Heart right ventricle (tissue), 16 donors: ENCODE measurements at places on chromosomes 3 and 15. TPM values are rescaled to one million over a fixed set of nuclear protein-coding genes. Genes with fewer than 3 reads are reported as not detected.
A peak's percentile ranks its signal among the peaks of the same experiment; 100 is the strongest.

The NRROS gene
- total RNA-seq = 5.9 TPM

The FBXL2 gene
- 1.9 TPM for total RNA-seq

The PTPRG gene
- total RNA-seq = 31.9 TPM

The MYZAP gene
- 793 TPM for total RNA-seq

- no peaks in the 10 kb centered on the region for H3K4me1 ChIP-seq
- no peaks in the 10 kb centered on the region for H3K36me3 ChIP-seq
- no peaks in the 10 kb centered on the region for H3K27me3 ChIP-seq
- H3K4me3 ChIP-seq = no peak overlapping the region
- no peak overlapping the region for H3K27ac ChIP-seq
Observed at GRCh38 chr3:195788711-195789581, 22.8 kb downstream of the MUC4 start.

DNA sequence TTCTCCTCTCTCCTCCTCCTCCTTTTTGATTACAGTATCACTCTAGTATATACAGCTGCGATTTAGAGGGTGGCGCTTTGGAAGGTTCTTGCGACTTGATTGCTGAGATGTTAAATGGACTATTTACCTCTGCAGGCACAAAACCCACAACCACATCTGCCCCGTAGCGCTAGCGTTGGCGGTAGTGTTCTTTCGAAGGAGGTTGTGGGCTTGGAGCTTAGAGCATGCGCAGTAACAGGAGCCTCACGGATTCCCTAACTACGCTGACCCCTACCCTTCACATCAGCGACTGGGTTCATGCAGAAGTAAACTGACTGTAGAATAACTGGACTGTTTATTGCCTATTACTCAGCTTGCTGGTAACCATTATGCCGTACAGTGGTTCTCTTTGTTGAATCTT lies 58.0 kb downstream of the CGGBP1 start:
- no peaks in the 10 kb centered on the region for H3K36me3 ChIP-seq
- H3K27ac ChIP-seq = no peak overlapping the region
- H3K4me1 ChIP-seq = peaks cover 3% of the 10 kb centered on the region
- DNase-seq = peak; percentile 12
- no peaks in the 10 kb centered on the region for H3K27me3 ChIP-seq
- peak overlapping the region; percentile 2 for H3K4me3 ChIP-seq

GRCh38 chr15:37877851-37878741 lies 56.3 kb upstream of the TMCO5A start:
- H3K36me3 ChIP-seq = no peaks in the 10 kb centered on the region
- no peak overlapping the region for H3K4me3 ChIP-seq
- no peaks in the 10 kb centered on the region for H3K27me3 ChIP-seq
- H3K4me1 ChIP-seq = no peaks in the 10 kb centered on the region
- H3K27ac ChIP-seq = no peak overlapping the region

GRCh38 chr3:100957261-100957986 lies 35.8 kb downstream of the ABI3BP start:
- no peak overlapping the region for H3K4me3 ChIP-seq
- H3K27me3 ChIP-seq = no peaks in the 10 kb centered on the region
- peak overlapping the region; percentile 49 for H3K27ac ChIP-seq
- DNase-seq = no peak
- H3K36me3 ChIP-seq = no peaks in the 10 kb centered on the region

GRCh38 chr3:97550408-97550807 lies 214.2 kb upstream of the ARL6 start:
- no peak overlapping the region for H3K4me3 ChIP-seq
- no peaks in the 10 kb centered on the region for H3K36me3 ChIP-seq
- no peaks in the 10 kb centered on the region for H3K4me1 ChIP-seq
- H3K27ac ChIP-seq = no peak overlapping the region
- no peaks in the 10 kb centered on the region for H3K27me3 ChIP-seq
- DNase-seq = no peak
